ENCODE measurements at places on chromosomes 1 and 21. TPM values are rescaled to one million over a fixed set of nuclear protein-coding genes. Genes with fewer than 3 reads are reported as not detected.

- no peak for DNase-seq
These were observed 87.4 kb downstream of the ADGRL4 start for GRCh38 chr1:78919150-78919549.

- DNase-seq = no peak
These were observed 37.1 kb downstream of the PRRX1 start for GRCh38 chr1:170700842-170701615.

DNA sequence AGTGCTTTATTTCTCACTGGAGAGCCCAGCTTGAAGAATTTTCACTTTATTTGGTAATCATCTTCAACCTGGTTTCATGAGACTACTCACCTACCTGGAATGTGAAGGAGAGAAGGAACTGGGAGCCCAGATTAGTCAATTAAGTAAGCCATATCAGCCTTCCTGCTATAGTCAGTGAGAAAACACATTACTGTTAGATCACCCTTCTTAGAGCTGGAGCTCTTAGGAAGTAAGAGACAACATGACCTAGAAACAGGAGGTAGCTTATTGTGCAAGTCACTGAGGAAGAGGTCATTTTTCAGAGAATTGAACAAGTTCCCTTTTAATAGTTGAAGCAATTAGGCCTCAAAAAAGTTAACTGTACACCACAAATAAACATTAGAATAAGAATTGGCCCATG is 49.2 kb upstream of the TEKT2 start:
- no peak for DNase-seq

DNA sequence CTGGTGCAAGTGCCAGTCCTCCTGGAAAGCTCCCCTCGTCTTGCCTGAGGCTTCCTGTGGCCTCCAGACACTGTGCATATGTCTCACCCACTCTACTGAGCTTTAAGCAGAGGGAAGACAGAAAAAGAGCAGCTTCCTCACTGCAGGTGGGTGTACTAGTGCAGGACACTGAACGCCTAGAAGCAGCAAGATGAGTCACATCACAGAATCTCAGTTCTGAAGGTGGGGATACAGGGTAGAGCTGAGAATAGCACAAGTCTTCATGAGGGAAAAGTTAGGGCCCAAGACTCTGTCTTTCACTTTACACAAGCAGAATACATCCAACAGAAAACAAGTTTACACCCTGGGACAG is 37.4 kb downstream of the PCAT6 start:
- DNase-seq = no peak

GRCh38 chr1:1606232-1606631 is 6.3 kb upstream of the FNDC10 start:
- no peak for DNase-seq

RGS8 gene
- not detected for polyA plus RNA-seq

- no peak for DNase-seq
These were observed 15.4 kb downstream of the CTH start for GRCh38 chr1:70426154-70427131.

SAMSN1 gene
- polyA plus RNA-seq = 3.1 TPM

UCK2 gene
- 22.3 TPM for polyA plus RNA-seq

- no peak for DNase-seq
These were observed 1.3 kb downstream of the SLAMF1 start for GRCh38 chr1:160645386-160646130.

GRCh38 chr1:171595324-171595723 is 26.7 kb upstream of the MYOCOS start:
- DNase-seq = no peak

- no peak for DNase-seq
These were observed 35.5 kb downstream of the SLC26A9 start for GRCh38 chr1:205907794-205908193.

- DNase-seq = no peak
These were observed 13.4 kb upstream of the CLCC1 start for GRCh38 chr1:108976658-108977057.

GRCh38 chr1:244326757-244327156 is 125.0 kb downstream of the ADSS2 start:
- no peak for DNase-seq

DNA sequence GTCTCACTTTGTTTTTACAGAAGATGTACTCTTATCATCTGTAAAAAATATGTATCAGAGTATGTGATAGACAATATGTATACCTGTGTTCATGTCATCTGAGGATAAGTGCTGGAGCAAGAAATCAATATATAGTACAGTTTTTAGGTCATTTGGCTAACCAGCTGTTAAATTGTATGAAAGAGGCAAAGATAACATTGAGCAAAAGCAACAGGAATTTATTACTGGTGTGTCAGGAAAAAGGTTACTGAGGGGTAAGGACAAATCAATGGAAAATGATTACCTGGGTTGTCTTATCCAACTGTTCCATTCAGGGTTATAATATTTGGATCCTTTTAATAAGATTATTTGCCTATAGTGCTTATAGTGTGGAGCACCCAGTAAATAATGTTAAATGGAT is 4.9 kb downstream of the HIPK1 start:
- DNase-seq = no peak

DNA sequence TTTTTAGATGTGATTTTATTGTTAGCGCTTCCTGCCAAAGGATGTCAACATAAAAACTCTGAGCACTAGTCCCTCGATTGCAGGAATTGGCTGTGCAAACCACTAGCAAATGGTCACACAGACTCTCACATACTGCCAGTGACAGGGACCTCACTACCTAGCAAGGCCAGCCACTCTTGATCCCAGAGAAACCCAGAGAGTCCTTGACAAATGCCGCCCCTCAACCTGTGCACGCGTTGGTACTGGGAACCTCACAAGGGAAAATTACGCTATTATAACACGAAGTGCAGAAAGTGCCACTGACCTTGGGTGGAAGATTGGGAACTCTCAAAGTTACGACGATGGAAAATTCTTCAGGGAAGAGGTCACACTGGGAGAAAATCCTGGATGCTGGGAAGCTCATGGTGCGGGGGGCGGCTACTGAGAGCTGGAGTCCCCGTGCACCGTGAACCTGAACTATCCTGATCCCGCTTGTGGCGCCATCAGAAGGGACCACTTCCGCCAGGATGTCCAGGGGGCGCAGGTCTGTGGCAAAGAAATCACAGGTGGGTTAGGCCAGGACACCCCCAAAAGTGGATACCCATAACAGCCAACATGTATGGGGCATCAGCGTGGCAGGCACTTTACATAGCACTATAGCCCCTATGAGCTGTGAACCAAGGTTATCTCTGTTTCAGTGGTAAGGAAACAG is 5.9 kb upstream of the KRTAP10-4 start:
- no peak for DNase-seq

DNA sequence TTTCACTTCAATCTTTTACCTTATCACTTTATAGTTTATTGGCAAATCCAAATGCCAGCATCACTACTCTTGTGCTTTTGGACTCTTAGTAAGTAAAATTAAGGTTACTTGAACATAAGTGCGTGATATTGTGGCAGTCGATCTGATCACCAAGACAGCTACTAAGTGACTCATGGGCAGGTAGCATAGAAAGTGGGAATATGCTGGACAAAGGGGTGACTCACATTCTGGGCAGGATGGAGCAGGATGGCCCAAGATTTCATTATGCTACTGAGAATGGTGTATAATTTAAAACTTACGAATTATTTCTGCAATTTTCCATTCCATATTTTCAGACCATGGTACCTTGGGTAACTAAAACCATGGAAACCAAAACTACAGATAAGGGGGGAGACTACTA is 120.2 kb downstream of the ROR1 start:
- DNase-seq = no peak

- DNase-seq = no peak
These were observed 514 bp downstream of the FAM43B start for GRCh38 chr1:20552728-20553445.

DNA sequence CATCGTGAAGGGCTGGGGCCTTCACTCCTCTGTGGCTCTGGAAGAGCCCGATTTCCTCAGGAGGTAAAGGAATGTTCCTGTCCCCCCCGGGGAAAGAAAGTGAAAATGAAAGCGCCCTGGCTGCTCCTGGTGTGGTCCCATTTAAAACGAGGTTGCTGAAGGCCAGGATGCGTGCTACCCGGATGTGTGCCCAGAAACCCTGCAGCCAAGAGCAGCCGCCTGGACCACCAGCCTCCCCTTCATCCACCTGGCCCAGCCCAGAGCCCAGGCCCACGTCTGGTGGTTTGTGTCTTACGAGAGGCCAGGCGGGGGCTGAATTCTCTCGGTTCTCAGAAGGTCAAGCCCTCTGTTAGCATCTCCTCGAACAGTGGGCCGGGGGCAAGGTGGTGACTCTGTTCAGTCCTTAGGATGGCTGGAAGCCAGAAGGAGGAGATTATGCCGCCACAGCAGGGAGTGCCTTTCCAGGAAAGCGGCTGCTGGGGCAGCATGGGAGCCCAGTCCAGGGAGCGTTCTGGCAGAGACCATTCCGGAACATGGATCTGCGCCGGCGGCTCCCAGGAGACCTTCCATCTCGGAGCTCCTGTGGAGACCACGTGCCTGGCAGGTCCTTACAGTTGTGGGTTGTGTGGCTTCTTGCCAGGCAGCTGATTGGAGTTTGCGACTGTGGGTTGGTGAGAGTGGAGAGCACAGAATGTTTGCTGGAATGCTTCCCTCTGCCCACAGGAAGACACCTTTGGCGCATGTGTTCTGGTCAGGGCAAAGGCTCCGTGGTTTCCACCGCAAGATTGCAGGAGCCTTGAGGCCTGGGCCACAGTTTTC is 1.4 kb downstream of the GUK1 start:
- no peak for DNase-seq

All from right renal pelvis (tissue), 4 donors.